GOT3 (cell line): ENCODE measurements at places on chromosomes 3 and 15.

DNA sequence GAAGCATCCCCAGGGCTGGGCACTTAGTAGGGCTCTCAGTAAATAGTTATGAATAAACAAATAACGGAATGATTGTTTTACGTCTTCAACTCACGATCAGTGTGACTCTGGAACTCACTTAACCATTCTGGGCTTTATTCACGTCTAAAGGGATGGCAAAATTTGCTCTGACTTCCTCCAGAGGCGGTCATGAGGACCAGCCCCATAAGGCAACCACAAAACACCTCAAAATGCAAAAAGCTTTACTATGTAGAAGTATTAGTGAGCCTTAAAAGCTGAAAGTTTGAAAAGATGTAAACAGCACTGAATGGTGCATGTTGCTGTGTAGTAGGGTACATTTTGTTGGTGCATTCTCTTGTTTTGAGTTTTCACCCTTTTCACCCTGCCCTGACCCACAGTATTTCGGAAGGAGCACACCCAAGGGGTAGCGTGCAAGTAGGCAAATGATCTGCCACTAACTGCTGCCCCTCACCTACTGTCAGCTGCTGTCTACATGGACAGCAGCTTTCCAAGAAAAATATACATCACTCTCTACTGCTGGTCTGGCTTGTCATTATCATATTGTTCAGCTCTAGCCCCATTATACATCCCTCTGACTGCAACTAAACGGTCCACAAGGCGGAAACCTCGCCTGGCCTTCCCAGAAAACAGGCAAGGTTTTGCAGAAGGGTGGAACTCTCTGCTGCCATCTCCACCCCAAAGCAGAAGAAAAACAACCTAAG lies 308.5 kb upstream of the PROK2 start:
- no peak for DNase-seq

GRCh38 chr3:100062665-100063064 lies 51.6 kb downstream of the FILIP1L start:
- no peak for DNase-seq

- DNase-seq: no peak
Measured at GRCh38 chr15:63915873-63916771, 82.4 kb upstream of the HERC1 start.

DNA sequence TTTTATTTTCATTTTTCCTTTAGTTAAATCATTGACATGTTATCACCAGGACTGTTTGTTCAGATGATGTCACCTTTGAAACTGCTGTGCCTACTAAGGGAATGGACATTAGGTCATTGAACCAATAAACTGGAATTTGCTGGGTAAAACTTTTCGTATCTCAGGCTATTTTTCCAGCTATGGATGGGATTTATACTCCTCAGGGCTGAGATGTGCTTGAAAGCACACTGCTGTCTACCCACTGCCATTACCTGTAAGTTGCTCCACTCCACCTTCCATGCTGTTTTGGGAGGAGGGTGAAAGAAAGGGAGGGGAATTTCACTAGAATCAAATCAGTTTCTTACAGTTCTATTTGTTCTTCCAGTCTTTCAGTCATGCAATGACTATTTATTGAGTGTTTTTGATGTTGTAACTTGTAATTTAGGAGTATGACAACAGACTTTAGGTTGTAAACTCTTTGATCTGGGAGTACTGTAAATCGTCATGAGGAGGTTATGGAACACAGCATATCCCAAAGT lies 11.3 kb downstream of the EHD4 start:
- DNase-seq: no peak

DNA sequence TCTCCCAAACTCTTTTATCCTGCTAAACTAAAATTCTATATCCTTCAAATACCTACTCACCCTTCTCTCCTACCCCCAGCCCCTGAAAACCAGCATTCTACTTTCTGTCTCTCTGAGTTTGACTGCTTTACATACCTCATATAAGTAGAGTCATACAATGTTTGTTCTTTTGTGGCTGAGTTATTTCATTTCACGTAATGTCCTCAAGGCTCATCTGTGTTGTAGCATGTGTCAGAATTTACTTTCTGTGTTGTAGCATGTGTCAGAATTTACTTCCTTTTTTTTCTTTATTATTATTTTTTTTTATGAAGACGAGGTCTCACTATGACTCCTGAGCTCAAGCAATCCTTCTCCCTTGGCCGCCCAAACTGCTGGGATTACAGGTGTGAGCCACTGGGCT lies 20.1 kb downstream of the IFT122 start:
- DNase-seq: no peak

DNA sequence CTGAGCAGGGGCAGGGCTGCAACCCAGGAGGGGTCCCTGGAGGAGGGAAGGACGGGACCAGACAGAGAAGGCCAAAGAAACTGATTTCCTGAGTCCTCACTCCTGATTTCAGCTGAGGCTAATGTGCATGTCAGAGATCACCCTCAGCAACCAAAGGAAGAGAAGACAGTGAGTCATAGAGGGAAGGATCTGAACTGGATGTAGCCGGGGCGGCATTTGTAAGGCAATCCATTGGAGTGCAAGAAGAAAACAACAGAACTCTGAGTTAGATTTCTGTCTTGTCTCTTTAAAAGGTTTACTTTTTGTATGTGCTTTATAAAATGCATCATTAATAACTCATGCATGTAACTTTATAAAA lies 105.3 kb upstream of the AGBL1 start:
- no peak for DNase-seq

DNA sequence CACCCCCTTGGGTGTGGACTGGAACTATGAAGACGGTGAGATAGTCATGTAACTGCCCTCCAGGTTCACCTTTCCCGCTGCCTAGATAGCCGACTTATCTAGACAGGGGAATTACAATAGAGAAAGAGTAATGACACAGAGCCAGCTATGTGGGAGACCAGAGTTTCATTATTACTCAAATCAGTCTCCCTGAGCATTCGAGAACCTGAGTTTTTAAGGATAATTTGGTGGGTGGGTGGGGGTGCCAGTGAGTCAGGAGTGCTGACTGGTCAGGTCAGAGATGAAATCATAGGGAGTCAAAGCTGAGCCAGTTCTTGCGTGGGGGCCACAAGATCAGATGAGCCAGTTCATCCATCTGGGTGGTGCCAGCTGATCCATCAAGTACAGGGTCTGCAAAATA lies 19.7 kb upstream of the DNAJC19 start:
- no peak for DNase-seq

DNA sequence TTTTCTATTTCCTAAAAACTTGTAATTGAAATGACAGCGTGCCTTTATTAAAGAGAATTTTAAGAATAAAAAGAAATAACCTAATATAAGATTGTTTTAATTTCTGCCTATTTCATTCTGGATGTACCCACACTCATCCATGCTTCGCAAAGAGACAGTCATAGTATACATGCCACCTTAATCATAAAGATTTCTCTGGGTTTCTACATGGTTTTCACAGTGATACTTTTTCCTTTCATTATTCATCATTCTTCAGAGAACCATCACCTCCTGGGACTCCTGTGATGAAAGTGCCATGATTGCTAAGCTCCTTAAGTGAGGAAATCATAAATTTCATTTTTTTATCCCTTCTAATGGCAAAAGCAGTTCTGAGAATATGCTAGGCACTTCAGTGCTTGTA lies 4.3 kb upstream of the CCR8 start:
- no peak for DNase-seq

DNA sequence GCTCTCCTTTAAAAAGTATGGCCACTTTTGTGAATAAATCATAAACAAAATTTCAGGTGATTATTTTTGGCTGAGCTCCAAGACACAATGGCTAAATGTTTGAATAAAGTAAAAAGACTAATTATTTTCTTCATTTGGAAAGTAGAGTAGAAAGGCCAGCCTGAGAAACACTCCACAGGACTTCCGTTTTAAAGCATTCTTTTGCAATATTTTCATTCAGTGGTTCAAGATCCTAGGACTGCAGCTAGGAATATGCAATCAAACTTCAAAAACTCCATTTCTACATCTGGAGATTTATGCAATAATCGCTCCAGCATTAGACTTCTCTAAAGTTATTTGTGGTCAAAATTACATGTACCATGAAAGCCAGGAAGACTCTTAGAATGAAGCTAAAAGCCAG lies 62.8 kb downstream of the MECOM start:
- no peak for DNase-seq

- no peak for DNase-seq
Measured at GRCh38 chr3:138901567-138901966, 45.4 kb downstream of the FOXL2 start.

- no peak for DNase-seq
Measured at GRCh38 chr3:12862387-12862786, 21.0 kb upstream of the RPL32 start.

- DNase-seq: no peak
Measured at GRCh38 chr15:76941636-76942035, 10.1 kb downstream of the RCN2 start.

DNA sequence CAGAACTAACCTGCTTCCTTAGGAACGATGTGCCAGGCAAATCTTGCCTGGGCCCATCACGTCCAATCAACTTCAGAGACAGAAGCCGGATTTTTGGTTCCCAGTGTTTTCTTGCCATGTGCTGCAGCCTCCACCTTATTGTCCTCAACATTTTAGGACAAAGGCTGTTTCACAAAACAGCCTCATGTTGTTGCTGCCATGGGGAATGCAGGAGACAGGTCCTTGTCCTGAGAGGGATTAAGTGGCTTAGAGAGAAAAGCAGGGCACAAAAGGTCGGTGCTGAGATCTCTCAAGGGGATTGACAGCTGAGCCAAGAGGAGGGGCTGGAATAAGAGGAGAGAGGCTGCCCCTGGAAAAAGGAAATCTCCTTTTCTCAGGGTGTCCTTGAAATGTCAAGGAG lies 11.3 kb upstream of the NMNAT3 start:
- DNase-seq: no peak
